Urinary bladder (tissue), 4 donors: ENCODE measurements at places on chromosomes 5 and 9.

DNA sequence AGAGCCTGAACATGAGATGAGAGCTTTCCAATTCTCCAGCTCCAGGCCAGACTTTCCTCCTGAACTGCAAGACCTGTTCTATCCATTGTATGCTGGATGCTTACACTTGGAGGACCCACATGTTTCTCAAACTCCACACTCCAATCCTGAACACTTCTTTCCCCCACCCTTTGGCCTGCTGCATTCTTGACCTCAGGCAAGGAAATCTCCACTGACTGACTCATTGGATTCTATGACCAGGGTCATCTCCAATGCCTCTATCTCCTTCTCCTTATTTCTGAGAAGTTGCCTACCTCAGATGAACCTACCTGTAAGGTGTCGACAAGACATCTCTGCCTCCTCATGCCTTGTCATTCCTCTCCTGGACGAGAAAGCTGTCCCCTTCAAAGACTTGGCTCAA lies 153.6 kb downstream of the CRB2 start:
- DNase-seq = no peak

- DNase-seq = no peak
Measured at GRCh38 chr5:61704289-61704688, 372.2 kb downstream of the ZSWIM6 start.

GRCh38 chr5:169804861-169805260 lies 167.8 kb downstream of the DOCK2 start:
- DNase-seq = no peak

DNA sequence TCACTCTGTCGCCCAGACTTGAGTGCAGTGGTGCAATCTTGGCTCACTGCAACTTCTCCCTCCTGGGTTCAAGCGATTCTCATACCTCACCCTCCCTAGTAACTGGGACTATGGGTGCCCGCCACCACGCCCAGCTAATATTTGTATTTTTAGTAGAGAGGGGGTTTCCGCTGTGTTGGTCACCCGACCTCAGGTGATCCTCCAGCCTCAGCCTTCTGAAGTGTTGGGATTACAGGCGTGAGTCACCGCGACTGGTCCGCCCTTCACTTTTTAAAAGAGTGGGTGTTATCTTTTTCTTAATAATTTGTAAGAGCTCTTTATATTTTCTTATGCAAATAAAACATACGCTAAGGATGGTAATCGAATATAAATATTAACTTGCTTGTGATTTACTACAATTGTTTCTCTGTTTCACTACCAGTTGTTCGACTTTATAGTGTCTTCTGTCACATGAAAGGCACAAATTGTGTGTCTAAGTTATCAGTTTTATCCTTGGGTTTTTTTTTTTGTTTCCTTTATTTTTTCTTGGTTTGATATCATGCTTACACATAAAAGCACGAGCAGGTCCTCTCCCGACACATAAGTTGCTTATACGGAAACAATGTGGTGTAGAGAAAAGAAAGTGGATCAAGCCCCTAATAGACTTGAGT lies 1.9 kb upstream of the GPBP1 start:
- no peak for DNase-seq

DNA sequence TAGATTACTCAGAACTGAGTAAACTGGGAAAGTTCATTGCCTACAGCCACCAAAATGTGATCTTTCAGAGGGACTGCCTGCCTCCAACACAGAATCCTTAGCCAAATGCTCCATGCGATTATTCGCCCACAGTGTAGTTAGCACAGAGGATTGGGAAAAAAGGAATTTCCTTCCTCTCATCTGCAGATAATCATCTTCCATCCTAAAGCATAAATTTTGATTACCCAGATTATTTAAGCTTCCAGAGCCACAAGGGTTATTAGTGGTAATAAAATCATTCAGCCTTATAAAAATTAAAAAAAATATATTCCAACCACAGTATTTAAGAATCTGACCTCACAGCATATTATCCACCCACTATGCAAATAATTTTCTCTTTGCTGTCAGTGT lies 285.3 kb upstream of the GRAMD2B start:
- DNase-seq = no peak

DNA sequence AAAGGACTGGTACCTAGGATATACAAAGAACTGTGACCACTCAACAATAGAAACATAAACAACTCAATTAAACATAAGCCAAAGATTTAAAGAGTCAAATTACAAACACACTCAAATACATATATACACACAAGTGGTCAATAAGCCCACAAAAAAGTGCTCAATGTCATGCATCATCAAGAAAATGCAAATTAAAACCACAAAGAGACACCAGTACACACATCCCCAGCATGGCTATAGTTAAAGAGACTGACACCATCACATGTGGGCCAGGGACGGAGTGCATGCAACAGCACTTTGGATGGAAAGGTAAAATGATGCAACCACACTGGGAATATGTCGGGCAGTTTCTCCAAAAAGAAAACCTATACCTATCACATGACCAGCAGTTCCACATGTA lies 89.7 kb downstream of the CAAP1 start:
- no peak for DNase-seq

DNA sequence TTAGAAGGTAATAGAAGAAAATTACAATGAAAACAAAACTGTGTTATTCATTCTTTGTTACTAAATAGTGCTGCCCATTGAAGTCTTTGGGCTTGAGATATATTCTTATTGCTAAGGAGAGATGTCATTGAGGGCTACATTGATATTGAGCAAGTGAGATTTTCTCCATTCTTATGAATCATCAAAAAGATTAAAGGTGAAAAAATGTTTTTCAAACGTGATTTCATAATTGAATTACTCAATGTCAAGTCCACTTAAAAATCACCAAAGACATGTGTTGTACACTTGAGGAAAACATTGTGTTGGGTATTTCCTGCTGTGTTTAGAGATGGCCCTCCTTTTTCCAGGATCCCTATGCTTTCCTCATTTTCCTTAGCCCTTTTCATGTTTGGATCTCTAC lies 448.1 kb downstream of the NFIB start:
- no peak for DNase-seq

- DNase-seq = peak; percentile 70
Measured at GRCh38 chr5:156411185-156411613, 84.2 kb downstream of the SGCD start.

GRCh38 chr5:142611154-142611553 lies 74.7 kb downstream of the FGF1 start:
- no peak for DNase-seq

DNA sequence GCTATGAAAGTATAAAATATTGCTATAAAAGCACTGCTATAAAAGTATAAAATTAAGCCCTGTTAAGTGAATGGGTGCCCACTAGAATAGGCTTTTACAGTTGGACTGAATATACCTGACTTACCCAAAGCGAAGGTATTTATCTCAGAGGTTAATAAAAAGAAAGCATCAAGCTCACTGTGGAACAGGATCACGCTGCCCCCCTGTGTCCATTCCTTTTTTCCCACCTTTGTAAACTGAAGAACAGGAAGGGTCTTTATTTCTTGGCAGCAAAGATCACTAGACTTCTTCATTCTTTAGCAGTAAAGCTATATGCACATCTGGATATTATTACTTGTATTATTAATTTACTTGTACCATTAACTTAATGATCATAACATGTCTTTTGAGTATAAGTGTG lies 22.1 kb upstream of the PLPP6 start:
- no peak for DNase-seq

DNA sequence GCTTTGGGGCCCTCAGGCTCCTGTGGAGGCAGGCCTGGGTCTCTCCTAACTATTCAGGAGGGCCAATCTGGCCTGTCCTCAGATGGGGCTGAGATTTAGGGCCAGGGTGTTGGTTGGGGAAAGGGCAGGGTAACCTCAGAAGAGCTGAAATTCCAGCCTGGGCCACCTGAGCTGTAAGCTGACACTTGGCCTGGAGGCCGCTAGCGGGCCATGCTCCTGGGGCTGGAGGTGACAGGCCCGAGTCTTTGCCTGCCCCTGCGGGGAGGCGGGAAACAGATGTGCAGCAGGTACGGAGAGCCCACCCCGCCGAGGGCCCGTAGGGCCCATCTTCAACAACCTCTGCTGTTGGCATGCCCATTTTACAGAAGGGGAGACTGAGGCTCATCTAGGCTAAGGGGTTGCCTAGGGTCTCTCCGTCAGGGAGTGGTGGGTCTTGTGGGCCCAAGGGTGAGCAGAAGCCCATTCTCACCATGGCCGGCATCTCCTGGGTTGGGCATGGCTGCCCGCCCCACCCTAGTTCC lies 69.5 kb downstream of the RXRA start:
- DNase-seq = no peak

DNA sequence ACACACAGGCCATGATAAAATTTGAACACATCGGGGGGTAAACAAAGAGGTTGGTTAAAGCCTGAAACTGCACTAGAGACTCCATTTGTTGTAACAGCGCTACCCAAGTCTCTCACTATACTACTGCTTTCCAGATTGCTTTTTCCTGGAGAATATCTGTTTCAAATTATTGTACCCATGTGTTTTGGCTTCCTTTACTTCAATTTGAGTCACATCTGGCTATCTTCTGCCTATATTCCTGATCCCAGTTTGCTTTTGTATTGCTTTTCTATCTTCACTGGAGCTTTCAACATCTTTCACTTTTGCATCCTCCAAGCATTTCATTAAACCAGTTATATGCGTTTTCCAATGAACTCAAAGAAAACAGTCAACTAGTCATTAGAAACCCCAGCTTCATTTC lies 404.7 kb downstream of the MLLT3 start:
- DNase-seq = no peak

GRCh38 chr9:86601697-86602096 lies 247.5 kb upstream of the TUT7 start:
- DNase-seq = no peak

- no peak for DNase-seq
Measured at GRCh38 chr9:77325058-77325457, 147.7 kb downstream of the VPS13A start.

- DNase-seq = peak; percentile 28
Measured at GRCh38 chr9:36802201-36802920, 229.7 kb downstream of the MELK start.

- DNase-seq = no peak
Measured at GRCh38 chr5:125311743-125312142, 565.3 kb upstream of the ZNF608 start.

- no peak for DNase-seq
Measured at GRCh38 chr9:112337547-112337946, 4.1 kb upstream of the PTBP3 start.

DNA sequence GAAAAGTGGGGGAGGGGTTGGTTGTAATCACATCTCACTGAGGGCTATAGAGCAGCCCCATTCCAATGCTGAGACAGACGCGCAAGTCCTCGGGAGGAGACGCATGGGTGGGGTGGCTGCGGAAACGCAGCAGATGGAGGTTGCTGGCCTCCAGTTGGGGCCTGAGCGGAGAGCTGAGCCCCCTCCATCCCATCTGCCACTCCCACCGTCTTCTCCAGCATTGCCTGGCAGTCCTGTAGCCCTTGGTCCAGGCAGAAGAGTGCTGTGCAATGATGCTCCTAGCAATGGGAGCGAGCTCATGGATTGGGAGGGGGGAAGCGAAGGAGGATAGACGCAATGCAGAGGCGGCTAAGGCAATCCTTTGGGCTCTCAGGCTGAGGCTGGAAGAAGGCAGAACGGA lies 79.4 kb upstream of the GLRA1 start:
- no peak for DNase-seq

DNA sequence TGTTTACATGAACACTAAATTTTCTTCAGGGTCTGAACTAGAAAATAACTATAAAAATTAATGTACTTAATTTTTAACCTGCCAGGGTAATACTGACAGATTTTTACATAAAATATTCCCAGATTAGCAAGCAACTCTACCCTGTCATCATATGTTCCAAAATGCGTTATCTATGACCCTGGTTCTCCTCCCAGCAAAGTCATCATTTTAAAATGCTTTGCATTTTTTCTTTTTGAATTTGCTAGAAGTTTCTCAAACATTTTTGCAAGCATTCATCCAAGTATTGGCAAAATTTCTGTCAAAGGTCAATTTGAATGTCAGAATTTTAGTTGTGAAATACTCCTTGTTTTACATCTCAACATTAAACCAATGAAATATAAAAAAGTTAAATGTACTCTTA lies 144.5 kb upstream of the FTMT start:
- no peak for DNase-seq

DNA sequence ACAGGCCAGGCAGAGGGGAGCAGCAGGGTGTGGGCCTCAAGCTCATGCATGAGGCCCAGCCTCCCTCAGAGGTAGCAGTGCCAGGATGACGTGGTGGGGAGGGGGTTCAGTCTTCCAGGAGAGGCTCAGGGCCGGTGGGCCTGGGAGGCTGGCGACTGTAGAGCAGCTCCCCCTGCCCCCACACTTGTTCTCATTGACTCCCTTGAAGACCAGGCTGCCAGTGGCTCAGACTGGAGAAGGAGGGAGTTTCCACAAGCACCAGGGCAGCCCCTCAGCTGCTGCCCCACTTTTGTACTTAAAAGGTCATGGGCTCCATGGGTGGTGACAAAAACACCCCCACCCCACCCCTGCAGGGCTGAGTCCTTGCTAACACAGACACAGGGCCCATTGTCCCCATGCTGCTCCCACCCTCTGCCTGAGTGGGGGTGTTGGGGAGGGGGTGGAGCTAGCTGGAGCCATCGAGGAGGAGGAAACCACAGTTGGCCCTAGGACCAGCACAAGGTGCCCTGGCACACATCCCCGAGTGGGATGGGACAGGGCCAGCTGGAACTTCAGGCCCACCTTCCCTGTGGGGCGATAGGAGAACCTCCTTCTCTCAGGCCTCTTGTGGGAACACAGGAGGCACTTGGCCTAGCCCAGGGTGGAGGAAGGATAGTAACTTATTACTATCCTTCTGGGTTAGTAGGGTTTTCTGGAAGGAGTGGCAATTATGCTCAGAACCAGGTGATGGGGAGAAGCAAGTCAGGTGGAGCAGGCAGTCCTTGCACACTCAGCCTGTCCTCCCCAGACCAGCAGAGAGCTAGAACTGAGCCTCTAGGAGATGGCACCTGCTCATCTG lies 10.7 kb downstream of the PDLIM4 start:
- no peak for DNase-seq

DNA sequence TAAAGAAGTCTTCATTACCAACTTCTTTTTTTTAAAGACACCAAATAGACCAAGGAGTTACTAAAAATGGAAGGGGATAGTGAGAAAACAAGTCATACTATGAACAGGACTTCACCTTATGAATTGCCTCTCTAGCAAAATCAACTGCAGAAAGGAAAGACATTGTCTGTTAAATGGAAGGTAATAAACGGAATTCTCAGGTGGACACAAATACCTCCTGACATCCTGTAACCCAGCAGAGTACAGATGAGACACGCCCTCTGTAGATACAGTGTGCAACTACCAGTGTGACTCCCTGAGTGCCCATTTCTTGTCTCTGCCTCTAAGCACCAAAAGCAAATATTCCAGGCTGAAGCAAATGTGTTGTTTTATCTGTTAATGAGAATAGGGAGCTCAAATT lies 12.2 kb upstream of the PLPP1 start:
- no peak for DNase-seq
